Activated T-helper 1 cell treated with anti-CD3 and anti-CD28 coated beads, Interleukin-12 subunit alpha, Interleukin-12 subunit beta, Interleukin-2, Interleukin-4 antibody, amounts not matched to agents 30 ng/mL and 10 ng/mL and 1 ng/mL, durations not matched to agents 14 hours and 24 hours and 36 hours (primary cell): ENCODE measurements at places on chromosomes 12 and 14. TPM values are rescaled to one million over a fixed set of nuclear protein-coding genes. Genes with fewer than 3 reads are reported as not detected.

- H3K27me3 ChIP-seq, result peaks cover 11% of the 10 kb centered on the region
- peaks cover 7% of the 10 kb centered on the region for H3K4me1 ChIP-seq
- H3K36me3 ChIP-seq, result no peaks in the 10 kb centered on the region
- H3K27ac ChIP-seq, result no peak overlapping the region
- no peak for DNase-seq
Measured at GRCh38 chr14:51676549-51676948, 24.8 kb downstream of the FRMD6 start.

DNA sequence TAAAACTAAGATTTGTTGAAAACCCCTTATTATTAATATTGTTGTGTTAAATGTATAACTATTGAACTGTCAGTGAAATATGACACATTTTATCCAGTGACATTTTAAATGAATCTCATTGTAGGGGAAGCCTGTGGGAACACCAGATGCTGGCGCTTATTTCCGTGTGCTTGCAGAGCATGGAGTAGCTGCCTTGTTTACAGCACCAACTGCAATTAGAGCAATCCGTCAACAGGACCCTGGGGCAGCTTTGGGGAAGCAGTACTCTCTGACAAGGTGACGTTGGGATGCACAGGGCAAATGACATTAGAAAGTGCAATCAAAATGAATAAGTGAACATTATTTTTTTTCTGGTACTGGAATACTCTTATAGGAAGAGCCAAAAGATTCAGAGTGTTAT lies 96.8 kb downstream of the ACSS3 start:
- no peak for DNase-seq
- H3K4me3 ChIP-seq, result no peak overlapping the region
- H3K4me1 ChIP-seq, result no peaks in the 10 kb centered on the region
- no peaks in the 10 kb centered on the region for H3K36me3 ChIP-seq

GRCh38 chr12:119501052-119501451 lies 92.5 kb upstream of the TMEM233 start:
- no peak for DNase-seq
- H3K36me3 ChIP-seq, result no peaks in the 10 kb centered on the region

- H3K27me3 ChIP-seq, result peaks cover 2% of the 10 kb centered on the region
- H3K36me3 ChIP-seq, result no peaks in the 10 kb centered on the region
- DNase-seq, result no peak
- no peaks in the 10 kb centered on the region for H3K4me1 ChIP-seq
- no peak overlapping the region for H3K27ac ChIP-seq
- H3K4me3 ChIP-seq, result no peak overlapping the region
Measured at GRCh38 chr14:32588448-32589320, 259.6 kb downstream of the AKAP6 start.

DNA sequence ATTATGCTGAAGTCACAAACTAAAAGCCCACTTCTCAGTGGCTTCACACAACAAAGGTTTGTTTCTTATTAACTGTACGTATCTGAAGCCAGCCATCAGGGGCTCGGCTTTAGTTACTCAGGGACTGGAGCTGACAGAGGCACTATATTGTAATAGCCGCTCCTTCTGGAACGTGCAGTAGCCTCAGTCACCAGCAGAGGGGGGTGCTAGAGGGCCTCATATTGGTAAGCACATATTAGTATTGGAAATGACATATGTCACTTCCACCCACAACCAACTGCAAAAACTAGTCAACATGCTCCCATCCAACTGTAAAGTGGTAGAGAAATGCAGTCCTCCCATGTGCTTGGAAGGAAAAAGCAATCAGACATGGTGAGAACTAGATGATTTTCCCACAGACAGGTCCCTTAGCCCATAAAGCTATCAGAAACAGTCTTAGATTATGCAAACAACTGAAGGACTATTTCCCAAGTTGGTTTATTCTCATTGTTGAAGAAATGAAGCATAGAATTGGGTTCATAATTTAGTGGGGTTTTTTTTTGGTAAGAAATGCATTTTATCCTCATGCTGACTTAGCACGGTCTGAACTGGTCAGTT lies 183.6 kb upstream of the G2E3 start:
- H3K4me1 ChIP-seq, result no peaks in the 10 kb centered on the region
- no peak overlapping the region for H3K4me3 ChIP-seq
- peaks cover 5% of the 10 kb centered on the region for H3K27me3 ChIP-seq
- no peak overlapping the region for H3K27ac ChIP-seq
- H3K36me3 ChIP-seq, result no peaks in the 10 kb centered on the region

DNA sequence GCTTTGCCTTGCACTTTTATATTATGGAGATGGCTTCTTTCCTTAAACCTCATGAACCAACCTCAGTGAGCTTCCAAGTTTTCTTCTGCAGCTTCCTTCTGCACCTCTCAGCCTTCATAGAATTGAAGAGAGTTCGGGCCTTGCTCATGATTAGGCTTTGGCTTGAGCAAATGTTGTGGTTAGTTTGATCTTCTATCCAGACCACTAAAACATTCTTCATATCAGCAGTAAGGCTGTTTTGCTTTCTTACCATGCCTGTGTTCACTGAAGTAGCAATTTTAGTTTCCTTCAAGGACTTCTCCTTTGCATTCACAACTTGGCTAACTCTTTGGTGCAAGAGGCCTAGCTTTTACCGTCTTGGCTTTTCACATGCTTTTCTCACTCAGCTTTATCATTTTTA lies 125.4 kb downstream of the SNAPC1 start:
- H3K4me1 ChIP-seq, result peaks cover 15% of the 10 kb centered on the region
- DNase-seq, result no peak
- no peak overlapping the region for H3K27ac ChIP-seq
- peaks cover 3% of the 10 kb centered on the region for H3K36me3 ChIP-seq
- H3K27me3 ChIP-seq, result peaks cover 25% of the 10 kb centered on the region

GRCh38 chr14:35370969-35371368 lies 33.6 kb downstream of the NFKBIA start:
- no peak overlapping the region for H3K27ac ChIP-seq
- H3K4me1 ChIP-seq, result peaks cover 52% of the 10 kb centered on the region
- DNase-seq, result no peak
- H3K27me3 ChIP-seq, result no peaks in the 10 kb centered on the region

EXD2 gene
- 6.3 and 6.5 TPM in 2 replicates for total RNA-seq

SDR9C7 gene
- not detected in 2 replicates for total RNA-seq

KRT72 gene
- total RNA-seq, result not detected in 2 replicates

TSHR gene
- total RNA-seq, result 0.16 and 0.47 TPM in 2 replicates

ETV6 gene
- total RNA-seq, result 117 and 131 TPM in 2 replicates

NPFF gene
- total RNA-seq, result 0.44 TPM in 1 of 2 replicates, not detected in the other

KRT82 gene
- not detected in 2 replicates for total RNA-seq

ADCY4 gene
- 0.93 and 1.5 TPM in 2 replicates for total RNA-seq

LIN7A gene
- 1.5 and 2.1 TPM in 2 replicates for total RNA-seq

TAS2R10 gene
- total RNA-seq, result not detected in 2 replicates
